ENCODE measurements at places on chromosomes 1 and 21.
A peak's percentile ranks its signal among the peaks of the same experiment; 100 is the strongest.

DNA sequence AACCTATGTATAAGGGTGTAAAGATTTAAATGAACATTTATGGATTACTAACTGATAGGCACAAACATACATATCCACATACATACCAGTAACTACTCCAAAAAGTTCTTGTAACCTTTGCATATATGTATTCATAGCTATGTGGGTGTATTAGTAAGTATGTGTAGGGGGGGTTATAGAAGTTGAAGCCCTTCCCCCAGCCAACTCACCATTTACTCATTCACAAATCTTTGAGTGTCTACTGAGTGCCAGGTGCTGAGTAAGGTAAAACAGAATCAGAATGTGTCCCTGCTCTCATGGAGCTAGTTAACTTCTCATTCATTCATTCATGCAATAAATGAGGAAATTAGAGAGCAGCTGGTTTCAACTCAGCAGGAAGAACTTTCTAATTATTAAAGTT lies 1.3 kb downstream of the C1orf146 start:
- DNase-seq, result no peak

- DNase-seq, result no peak
These were observed 155.0 kb upstream of the EDN2 start for GRCh38 chr1:41639332-41639936.

- no peak for DNase-seq
These were observed 54.7 kb upstream of the ZRANB2 start for GRCh38 chr1:71135571-71135970.

- DNase-seq, result no peak
These were observed 77.8 kb downstream of the BACH1 start for GRCh38 chr21:29376556-29376955.

DNA sequence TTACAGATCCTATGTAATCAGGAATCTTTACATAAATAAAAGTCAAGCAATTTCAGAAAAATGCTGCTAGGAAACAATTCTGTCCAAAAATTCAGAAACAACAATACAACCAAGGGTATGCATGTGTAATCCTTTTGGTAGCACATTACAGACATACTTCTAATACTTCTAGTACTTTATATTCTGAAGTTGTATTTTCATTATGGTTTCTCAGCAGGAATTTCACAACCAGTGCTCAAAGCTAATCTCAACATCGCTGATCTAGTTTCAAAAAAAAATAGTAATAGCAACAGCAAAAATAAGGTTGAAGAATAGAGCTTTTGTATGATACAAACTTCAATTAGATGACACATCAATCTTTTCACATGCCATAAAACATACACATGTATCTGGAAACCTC lies 545.2 kb downstream of the LTN1 start:
- DNase-seq, result no peak

DNA sequence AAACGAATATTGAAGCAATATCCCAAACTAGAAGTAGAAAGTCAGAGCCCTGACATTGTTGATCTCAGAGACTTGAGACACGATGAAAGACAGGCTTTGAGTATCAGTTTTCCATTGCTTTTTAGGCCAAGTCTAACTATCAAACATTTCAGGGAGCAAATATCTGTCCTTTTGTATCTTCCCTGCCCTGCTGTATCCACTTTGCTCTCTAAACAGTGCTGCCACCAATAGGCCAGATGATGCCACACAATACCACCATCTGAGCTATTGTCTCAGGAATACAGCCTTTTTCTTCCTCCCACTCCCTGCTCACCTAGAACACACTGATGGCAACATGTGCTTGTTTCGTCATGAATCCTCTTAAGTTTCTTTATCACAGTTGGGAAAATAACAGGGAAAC lies 62.6 kb upstream of the SPAG17 start:
- no peak for DNase-seq

GRCh38 chr1:150979092-150980056 lies 2.7 kb upstream of the ANXA9 start:
- peak; percentile 85 for DNase-seq

- DNase-seq, result no peak
These were observed 890 bp downstream of the GJC2 start for GRCh38 chr1:228150461-228151179.

DNA sequence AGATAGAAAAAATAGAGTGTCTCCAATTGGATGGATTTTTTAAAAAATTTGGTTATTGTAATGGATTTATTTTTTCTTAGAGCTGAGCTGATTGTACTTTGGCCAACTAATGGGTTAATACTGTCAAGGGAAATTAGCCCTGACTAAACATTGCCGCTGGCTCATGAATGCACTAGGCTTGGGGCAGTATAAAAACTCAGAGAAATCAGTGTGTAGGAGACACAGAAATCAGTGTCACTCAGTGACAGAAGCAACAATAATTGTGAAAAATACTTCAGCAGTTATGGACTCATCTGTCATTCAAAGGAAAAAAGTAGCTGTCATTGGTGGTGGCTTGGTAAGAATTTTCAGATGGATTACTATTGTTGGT lies at the start of gene KMO:
TSS of gene KMO (plus strand) at position 217 of the 370 bp plus-strand sequence. CDS start at position 284, 67 bp downstream.
- no peak for DNase-seq

- DNase-seq, result no peak
These were observed 9.9 kb upstream of the TDRD10 start for GRCh38 chr1:154492115-154492514.

DNA sequence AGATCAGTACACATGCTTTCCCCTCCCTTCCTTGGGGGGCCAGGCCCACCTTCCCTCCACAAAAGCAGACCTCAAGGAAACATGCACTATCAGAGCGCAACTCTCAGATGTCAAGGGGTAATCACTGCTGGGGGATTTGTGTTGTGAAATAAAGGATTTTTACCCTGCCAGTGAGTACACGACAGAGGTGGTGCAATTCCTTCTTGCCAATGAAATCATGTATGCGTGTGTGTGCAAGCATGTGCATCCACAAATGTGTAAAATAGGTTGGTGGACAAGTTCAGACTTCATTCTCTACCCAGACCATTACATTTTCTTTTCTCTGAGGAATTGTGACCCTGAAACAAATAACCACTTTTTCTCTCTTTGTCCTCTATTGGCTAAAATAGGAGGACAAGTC lies 9.8 kb upstream of the NOS1AP start:
- no peak for DNase-seq

DNA sequence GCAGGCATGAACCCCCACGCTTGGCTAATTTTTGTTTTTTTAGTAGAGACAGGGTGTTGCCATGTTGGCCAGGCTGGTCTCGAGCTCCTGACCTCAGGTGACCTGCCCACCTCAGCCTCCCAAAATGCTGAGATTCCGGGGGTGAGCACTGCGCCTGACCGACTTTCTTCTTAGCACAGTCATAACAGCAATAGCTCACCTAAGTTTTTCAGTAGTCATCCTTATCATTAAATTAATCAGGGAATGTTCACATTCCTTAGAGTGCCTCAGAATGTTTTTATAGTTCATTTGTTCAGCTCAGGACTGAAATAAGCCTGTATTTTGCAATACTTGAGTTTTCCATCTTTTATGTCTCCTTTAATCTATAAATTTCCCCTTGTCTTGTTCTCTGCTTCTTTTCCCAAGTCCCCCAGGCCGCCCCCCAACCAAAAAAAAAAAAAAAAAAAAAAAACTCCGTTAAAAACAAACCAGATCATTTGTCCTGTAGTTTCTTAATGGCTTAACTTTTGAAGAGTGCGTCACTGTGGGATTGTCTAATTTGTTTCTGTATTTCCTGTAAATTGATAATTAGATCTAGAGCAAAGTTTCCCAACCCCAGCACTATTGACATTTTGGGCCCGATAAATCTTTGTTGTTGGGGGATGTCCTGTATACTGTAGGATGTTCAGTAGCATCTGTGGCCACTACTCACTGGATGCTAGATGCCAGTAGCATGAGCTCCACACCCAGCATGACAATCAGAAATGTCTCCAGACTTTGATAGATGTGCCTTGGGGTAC lies 120.7 kb downstream of the ITSN1 start:
- DNase-seq, result no peak

DNA sequence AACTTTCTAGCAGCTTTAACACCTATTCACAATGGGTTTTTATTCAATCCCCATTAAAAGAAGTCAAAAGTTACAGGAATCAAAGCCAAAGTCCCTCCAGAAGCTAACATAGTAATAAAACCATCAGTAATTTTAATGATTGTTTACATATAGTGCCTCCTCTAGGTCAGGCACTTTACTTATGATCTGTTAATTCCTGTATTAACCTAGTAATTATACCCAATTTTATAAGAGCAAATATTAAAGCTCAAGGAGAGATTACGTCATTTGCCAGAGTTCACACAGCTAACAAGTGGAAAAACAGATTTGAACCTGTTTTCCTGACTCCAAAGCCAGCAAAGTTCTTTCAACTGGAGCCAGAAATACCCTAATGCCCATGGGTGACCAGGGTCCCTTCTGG lies 112.9 kb upstream of the F3 start:
- DNase-seq, result no peak

GRCh38 chr1:192512426-192513162 lies 63.0 kb upstream of the RGS1 start:
- DNase-seq, result no peak

GRCh38 chr1:35773711-35774110 lies 3.9 kb upstream of the CLSPN start:
- no peak for DNase-seq

DNA sequence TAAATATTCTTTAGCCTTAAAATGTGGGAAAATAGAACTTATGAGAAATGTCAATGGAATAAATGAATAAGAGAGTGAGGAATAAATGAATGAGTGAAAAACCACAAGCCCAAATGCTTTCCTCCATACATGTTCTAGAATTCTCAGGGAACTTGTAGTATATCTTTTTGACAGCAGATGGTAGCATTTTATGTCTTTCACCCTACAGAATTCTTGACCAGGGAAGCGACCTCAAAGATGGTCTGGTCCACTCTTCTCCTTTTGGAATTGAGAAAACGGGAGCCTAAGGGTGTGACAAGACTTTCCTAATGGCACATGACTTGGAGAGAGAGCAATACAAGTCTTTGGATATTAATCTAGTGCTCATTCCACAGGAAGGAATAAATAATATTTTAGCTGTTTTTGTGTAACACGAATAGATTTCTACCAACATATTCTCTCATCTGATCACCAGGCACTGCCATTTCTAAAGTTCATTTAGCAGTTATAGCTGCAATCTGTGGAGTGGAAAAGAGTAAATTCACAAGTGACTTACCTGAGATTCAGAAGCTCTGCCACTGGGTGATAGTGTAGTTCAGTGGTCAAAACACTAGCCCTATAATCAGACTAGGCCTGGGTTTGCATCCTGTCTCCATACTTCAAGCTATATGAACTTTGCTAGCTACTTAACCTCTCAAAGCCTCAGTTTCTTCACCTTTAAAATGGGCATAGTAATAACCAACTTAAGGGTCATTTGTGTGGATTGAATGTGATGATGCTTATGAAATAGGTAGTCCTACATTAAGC lies 15.0 kb upstream of the F5 start:
- DNase-seq, result no peak

DNA sequence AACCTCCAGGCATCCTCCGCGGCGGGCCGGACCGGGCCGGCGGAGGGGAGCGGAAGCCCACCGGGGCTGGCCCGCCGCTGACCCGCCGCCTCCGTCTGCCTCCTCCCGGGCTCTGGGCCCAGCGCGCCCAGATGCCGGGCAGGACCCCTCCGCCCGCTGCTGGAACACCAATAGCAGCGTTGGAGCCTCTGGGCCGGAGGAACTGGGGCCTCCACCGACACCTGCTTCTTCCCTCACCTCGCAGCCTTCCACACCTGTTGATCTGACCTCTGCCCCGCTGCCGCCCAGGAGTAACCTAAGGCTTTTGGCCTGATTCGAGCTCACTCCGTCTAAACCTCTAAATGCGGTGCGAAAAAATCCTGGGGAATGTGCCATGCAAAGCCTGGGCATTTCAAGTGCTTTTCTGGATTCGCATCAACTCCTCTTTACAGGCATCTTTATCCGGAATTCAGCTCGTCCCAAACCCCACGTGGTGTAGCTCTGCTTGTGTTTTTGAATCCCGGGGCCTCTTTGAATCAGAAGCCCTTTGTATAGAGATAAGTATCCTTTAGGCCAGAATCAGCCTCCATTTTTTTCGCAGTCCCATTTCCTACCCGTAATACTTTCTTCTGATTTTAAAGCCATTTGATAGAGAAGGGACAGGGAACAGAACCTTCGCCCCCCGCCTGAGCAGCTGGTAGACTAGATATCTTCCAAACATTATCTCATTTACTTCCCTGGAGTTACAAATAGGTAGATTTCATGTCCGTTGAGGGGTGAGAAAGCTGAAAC lies 680 bp upstream of the CNN3 start:
- no peak for DNase-seq

GRCh38 chr1:30191154-30191702 lies 532.2 kb downstream of the MATN1 start:
- DNase-seq, result no peak

DNA sequence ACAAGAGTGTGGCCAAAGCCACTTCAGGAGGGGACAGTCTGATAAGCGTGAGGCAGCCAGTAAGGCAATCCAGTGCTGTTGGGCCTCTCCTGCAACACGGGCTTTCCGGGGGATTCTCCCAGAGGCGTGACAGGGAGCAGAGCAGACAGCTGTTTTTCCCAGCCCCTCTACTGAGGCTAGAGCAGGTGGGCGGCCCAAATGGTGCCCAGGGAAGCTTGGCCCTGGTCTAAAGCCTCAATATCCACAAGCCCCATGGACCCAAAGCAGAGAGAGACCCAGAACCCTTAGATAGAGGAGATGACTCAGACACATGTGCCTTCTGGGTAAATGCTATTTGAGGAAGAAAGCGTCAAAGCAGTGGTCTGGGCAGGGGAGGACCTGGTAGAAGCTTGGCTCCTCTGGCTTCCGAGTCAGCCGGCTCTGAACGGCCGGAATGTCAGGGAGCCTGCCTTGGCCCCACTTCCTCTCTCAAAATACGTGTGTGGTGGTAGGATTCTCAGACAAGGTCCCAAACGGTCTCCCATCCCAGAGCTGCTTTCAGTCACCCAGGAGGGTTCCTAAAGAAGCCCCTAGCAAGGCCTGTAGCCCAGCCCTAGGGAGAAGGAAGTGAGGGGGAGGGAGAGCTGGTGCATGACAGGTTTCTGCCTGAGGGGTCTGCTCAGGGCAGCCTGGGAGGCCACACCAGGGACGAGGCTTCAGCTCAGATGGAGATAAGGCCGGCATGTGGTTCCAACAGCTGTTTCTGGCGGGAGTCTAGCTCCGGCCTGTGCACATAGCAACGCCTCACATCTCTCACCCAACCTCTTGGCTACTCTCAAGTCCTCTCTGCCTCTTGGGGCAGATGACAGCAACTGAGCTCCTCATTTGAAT lies 28.8 kb downstream of the PIK3C2B start:
- DNase-seq, result no peak

DNA sequence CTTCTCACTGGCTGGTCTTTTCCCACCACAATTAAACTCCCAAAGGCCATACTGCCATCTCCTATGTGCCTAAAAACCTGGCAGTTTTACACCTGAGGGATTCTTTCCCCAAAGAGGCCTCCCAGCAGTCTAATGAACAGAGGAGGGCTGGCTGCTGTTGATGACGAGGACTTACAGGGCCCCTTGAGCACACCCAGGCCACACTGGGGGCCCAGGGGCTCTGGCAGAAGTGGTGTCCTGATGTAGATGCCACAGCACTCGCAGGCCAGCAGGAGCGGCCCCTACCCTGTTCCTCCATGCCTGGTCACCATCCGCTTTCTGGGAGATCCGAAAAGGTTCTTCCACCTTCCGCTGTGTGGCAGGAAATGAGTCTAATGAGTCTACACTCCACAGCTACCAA lies 24.2 kb downstream of the POFUT2 start:
- DNase-seq, result no peak

GRCh38 chr1:65409314-65409713 lies 11.2 kb upstream of the LEPR start:
- no peak for DNase-seq

- DNase-seq, result no peak
These were observed 62.2 kb downstream of the LRRC40 start for GRCh38 chr1:70143048-70143659.

All from progenitor cell of endocrine pancreas (in vitro differentiated cells).